ENCODE measurements at places on chromosomes 7 and 10.

DNA sequence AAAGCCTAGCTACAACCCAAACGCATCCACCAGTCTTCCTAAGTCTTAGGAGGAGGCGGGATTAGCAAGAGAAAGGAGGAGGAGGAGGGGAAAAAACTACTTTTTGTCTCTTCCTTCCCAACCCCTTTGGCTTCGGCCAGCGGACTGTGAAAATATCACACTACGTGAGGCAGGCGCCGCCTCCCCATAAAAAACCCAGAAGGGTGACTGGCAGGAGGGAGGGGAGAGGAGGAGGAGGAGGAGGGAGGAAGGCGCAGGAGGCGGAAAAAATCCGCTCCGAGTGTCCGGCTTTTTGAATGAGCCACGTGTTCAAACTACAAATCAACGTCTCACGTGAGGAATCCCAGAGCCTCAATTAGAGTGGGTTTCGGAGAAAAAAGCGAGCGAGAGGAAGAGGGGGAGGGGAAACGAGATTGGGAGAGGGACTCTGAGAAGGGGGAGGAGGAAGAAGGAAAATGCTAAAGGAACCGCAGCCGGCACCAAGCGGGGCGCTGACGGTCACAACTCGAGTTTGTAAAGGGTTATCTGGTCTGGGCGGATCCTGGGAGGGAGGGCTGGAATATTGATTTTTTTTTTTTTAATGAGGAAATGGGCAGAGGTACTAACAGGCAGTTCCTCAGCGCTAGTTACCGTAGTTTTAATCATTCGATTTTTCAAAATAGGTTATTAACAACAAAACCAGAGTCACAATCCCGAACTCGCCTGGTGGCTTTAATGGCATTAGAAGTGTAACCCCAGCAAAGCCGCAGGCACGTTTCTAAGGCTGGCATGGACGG lies at the start of gene IGF2BP3:
Gene IGF2BP3, minus strand, starts transcription at position 162 of the 776 bp plus-strand sequence. CDS start 381 bp downstream, outside the sequence.
- DNase-seq, result no peak

- no peak for DNase-seq
These were observed 67.0 kb downstream of the CXCL12 start for GRCh38 chr10:44317856-44318255.

DNA sequence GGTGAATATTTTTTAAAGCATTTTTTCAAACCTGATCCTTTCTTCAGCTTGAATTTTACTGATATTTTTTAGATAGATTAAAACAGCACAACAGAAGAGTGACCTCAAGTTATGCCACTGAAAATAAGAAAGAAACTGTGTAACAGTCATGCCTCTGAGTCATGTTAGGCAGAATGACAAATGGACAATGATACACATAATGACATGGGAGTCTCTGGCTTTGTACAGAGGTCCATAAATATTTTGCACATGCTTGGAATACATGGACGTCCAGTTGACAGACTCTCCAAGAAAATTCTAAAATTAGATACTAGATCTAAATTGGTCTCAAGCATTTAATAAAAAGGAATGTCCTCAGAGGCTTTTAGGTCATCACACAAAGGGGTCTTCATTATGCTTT lies 21.9 kb upstream of the SEMA3A start:
- no peak for DNase-seq

GRCh38 chr10:63758080-63758479 lies 236.9 kb downstream of the REEP3 start:
- DNase-seq, result no peak

DNA sequence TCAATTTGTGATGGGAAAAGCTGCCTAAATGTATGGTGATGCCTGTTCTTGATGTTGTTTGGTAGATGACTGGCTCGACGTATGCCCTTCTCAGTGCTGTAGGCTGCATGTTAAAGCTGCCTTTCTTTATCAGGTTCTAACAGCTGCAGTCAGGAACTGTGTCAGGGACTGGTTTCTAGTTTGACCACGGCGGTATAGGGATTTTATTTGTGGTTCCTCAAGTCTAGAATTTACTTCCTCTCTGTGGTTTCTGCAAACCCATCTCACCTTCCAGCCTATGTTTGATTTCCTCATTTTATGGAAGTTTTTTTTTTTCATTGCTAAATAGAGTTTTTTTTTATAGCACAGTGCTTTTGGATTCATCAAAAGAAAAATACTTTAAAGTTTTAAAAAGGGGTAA lies 26.5 kb downstream of the LMTK2 start:
- DNase-seq, result no peak

GRCh38 chr10:22315455-22316285 lies 518 bp upstream of the COMMD3 start:
- DNase-seq, result no peak

DNA sequence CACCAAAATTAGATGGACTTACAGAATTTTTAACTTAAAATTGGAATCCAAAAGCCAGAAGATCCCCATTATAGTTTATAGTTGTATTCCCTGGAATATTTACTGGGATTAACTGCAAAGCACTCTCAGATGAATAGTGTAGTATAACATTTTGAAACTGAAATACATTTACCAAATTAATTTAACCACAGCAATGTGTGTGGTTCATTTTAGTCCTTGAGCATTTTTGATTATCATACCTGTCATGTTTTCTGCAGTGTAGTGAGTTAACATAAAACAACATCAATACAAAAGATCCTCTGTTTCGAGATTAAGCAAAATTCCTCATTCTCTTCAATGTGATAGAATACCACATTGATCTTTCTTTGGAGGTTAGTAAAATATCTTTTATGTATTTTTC lies 3.7 kb downstream of the VIM start:
- DNase-seq, result no peak

GRCh38 chr10:45585131-45585530 lies 87.4 kb downstream of the ZFAND4 start:
- DNase-seq, result no peak
